ENCODE measurements at places on chromosomes 13 and 19.

DNA sequence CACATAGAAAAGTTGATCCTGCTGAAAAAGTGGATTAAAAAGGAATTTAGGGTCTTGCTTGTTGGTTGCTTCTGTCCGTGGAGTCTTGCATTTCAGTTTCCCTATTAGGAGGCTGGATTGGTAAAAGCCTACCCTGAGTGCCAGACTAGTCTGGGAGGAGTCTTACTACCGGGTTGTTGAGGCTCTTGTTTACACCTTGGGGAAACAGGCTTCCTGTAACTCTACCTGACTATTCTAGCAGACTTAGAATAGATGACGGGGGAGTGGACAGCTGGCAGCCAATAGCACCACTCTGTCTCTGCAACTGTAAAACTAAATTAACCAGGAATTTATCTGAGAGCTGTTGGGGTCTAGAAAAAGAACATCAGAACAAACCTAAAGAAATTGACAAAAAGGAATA is 11.3 kb upstream of the MPHOSPH8 start:
- no peak overlapping the region for H3K4me3 ChIP-seq
- H3K27ac ChIP-seq, result no peak overlapping the region
- H3K36me3 ChIP-seq, result peaks cover 5% of the 10 kb centered on the region
- DNase-seq, result no peak
- H3K27me3 ChIP-seq, result peaks cover 19% of the 10 kb centered on the region

GRCh38 chr13:52862358-52863206 is 14.1 kb upstream of the PCDH8 start:
- no peaks in the 10 kb centered on the region for H3K36me3 ChIP-seq
- no peaks in the 10 kb centered on the region for H3K4me1 ChIP-seq
- no peak overlapping the region for H3K27ac ChIP-seq
- no peak overlapping the region for H3K4me3 ChIP-seq
- no peaks in the 10 kb centered on the region for H3K27me3 ChIP-seq
- DNase-seq, result no peak

DNA sequence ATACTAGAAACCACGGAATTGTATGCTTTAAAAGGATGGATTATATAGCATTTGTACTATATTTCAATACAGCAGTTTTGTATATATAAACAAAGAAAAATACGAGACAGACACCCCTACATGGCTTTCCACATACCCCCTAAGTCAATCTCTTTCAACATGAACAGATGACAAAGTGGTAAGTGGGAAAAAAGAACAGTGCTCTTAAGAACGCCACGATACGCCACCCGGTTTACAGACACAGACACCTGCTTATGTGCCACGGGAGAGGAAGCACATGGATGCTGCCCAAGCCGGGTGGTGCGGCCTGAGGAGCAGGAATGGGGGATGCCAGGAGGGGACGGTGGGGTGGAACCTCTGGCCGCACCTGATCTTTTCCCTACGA is 8.1 kb downstream of the CAPS start:
- no peak overlapping the region for H3K27ac ChIP-seq
- no peaks in the 10 kb centered on the region for H3K4me1 ChIP-seq
- no peaks in the 10 kb centered on the region for H3K27me3 ChIP-seq
- no peak for DNase-seq
- no peak overlapping the region for H3K4me3 ChIP-seq

GRCh38 chr13:23592596-23592995 is 22.4 kb downstream of the TNFRSF19 start:
- H3K4me3 ChIP-seq, result no peak overlapping the region
- no peak for DNase-seq
- no peak overlapping the region for H3K27ac ChIP-seq
- no peaks in the 10 kb centered on the region for H3K36me3 ChIP-seq

Measured in activated T-cell treated with anti-CD3 and anti-CD28 coated beads, Interleukin-2, amount 50 U/mL, for 72 hours (primary cell).